ENCODE measurements at places on chromosomes 3 and 15.

DNA sequence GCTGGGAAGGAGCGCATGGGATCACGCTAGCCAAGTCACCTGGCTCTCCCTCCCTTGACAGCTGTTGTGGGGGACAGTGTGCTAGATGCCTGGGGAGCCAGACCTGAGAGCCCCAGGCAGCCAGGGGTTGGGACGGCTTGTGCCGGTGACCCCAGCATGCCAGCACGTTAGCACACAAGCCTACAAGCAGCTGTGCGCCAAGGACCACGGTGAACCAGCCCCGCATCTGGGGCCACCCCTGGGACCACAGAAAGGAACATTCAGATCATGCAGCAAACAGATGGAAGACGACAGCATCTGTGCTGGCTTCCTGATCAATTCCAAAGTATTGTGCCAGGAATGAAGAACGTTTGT lies 64.8 kb downstream of the NTRK3 start:
- no peak for DNase-seq

- no peak for DNase-seq
These were observed 54.8 kb upstream of the HES1 start for GRCh38 chr3:194080913-194081800.

- no peak for DNase-seq
These were observed 88.0 kb upstream of the IQSEC1 start for GRCh38 chr3:13161021-13161759.

- DNase-seq: no peak
These were observed 21.7 kb downstream of the TMEM40 start for GRCh38 chr3:12737319-12737718.

DNA sequence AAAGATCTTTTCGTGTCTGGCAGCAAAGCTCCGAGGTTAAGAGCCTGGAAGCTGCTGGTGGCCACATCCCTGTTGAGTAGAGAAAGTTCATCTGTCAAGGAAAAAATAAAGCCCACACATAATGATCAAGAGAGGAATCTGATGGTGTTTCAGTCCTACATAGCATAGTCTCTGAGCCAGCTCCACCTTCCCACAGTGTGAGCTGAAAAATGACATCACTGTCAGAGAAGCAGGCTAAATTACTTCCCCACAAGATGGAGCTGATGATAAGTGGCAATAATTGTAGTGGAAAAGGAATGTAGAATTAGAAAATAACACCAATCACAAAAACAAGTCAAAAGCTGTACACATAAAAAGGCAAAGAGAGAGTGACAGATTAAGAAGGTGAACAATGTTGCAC lies 84.5 kb downstream of the AQP9 start:
- no peak for DNase-seq

Measured in CD4-positive, alpha-beta T cell treated with Interleukin-17A for 4 hours (primary cell).